ENCODE measurements at places on chromosomes 7 and 10. TPM values are rescaled to one million over a fixed set of nuclear protein-coding genes. Genes with fewer than 3 reads are reported as not detected.

DNA sequence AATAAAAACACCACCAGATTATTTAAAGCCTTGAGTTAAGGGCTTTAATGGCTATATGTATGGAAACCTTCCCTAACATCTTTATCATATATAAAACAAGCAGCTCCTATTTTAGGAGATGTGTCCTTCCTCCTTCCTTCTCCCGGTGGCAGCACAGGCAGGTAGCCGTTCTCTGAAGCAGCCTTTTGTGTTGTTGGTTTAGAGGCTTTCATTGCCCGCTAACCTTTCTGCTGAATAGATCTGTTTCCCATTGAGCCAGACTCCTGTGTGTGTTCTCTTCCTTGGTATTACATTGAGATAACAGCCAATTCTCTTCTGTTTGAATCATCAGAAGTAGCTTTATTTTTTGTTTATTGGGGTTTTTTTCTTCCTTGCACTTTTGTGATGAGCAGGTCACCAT is 131.3 kb downstream of the CACNB2 start:
- no peaks in the 10 kb centered on the region for H3K36me3 ChIP-seq
- no peak overlapping the region for H3K4me3 ChIP-seq
- no peak overlapping the region for H3K27ac ChIP-seq
- H3K4me1 ChIP-seq: no peaks in the 10 kb centered on the region
- H3K27me3 ChIP-seq: no peaks in the 10 kb centered on the region

- peak; percentile 26 for DNase-seq
- H3K27me3 ChIP-seq: peaks cover 29% of the 10 kb centered on the region
- no peaks in the 10 kb centered on the region for H3K36me3 ChIP-seq
- H3K4me1 ChIP-seq: peaks cover 4% of the 10 kb centered on the region
- no peak overlapping the region for H3K4me3 ChIP-seq
Observed at GRCh38 chr7:98613601-98614425, 3.3 kb upstream of the NPTX2 start.

The C1QL3 gene
- not detected for total RNA-seq

GRCh38 chr10:3784510-3785250 is at the start of gene KLF6:
Gene KLF6 (minus strand): TSS chr10:3785209. CDS start chr10:3785014, 195 bp downstream.
- no peak for DNase-seq
- no peaks in the 10 kb centered on the region for H3K27me3 ChIP-seq
- H3K27ac ChIP-seq: peak within 1 kb of the TSS; percentile 98
- H3K36me3 ChIP-seq: peaks cover 52% of the 10 kb centered on the region
- H3K4me1 ChIP-seq: peaks cover 50% of the 10 kb centered on the region

- no peaks in the 10 kb centered on the region for H3K36me3 ChIP-seq
- DNase-seq: no peak
- peak overlapping the region; percentile 12 for H3K27ac ChIP-seq
- H3K4me3 ChIP-seq: no peak overlapping the region
- peaks cover 7% of the 10 kb centered on the region for H3K27me3 ChIP-seq
Observed at GRCh38 chr10:71880425-71881306, 29.6 kb upstream of the PSAP start.

DNA sequence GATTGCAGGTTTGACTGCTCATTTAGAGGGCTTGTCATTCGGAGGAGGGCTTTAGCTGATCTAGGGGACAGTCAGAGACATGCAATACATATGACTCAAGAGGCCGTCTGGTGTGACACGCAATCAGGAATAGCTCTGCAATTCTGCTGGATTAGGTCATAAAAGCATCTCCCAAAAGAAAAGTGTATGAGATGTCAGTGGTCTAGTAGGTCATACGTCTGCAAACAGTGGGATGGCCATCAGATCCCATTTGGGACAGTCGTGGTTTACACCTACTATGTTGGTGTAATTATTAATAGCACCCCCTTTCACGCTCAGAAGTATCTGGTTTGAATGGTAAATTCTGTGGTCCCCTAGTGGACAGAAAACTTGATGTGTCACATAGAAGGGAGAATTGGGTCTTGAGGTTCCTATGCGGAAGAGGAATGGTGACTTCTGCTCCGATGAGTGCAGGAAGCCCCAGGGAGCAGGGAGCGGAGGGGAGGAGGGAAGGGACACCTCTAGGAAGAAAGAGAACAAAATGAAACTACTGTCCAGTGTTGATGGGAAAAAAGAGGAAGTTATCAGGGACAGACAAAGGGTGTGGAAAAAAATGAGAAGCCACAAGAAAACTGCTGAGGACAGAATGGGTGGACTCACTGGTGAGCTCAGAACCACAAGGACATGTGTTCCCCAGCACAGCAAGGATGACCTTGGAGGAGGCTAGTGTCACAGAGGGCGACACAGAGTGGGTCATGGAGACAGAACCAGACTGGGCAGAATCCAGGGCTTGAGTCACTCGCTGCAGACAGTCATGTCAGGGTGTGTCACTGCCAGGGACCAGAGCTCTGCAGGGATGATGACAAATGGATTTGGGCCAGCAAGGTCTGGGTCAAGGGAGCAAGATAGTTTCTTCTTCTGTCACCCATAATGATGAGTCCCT is 59.9 kb downstream of the MAP3K8 start:
- peaks cover 3% of the 10 kb centered on the region for H3K27me3 ChIP-seq
- no peak overlapping the region for H3K4me3 ChIP-seq
- peak overlapping the region; percentile 73 for H3K27ac ChIP-seq
- DNase-seq: peak; percentile 29
- peaks cover 13% of the 10 kb centered on the region for H3K36me3 ChIP-seq

DNA sequence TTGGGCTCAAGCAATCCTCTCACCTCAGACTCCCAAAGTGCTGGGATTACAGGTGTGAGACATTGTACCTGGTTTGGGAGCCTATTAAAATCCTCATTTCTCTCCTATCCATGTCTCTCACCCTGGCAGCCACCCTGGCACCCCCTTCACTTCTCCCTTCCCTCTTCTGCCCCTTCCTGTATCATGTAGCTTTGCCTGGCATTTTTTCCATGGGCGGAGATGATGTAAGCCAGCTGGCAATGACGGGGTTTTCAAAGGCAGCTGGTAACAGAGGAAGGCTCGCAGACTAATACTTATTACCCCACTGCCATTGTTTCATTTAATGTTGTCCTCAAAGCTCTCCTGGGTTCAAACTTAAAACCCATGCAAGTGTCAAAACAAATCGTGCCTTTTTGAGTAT is 61.9 kb downstream of the RGS10 start:
- H3K4me1 ChIP-seq: peaks cover 27% of the 10 kb centered on the region
- no peak overlapping the region for H3K4me3 ChIP-seq
- no peak for DNase-seq
- H3K27me3 ChIP-seq: peaks cover 4% of the 10 kb centered on the region

- H3K27me3 ChIP-seq: no peaks in the 10 kb centered on the region
- no peaks in the 10 kb centered on the region for H3K36me3 ChIP-seq
- no peak for DNase-seq
- H3K4me3 ChIP-seq: no peak overlapping the region
Observed at GRCh38 chr7:69941077-69941651, 342.9 kb downstream of the AUTS2 start.

The C7orf33 gene
- not detected for total RNA-seq

The KCNIP2 gene
- 2.7 TPM for total RNA-seq

The LRMDA gene
- total RNA-seq: not detected

DNA sequence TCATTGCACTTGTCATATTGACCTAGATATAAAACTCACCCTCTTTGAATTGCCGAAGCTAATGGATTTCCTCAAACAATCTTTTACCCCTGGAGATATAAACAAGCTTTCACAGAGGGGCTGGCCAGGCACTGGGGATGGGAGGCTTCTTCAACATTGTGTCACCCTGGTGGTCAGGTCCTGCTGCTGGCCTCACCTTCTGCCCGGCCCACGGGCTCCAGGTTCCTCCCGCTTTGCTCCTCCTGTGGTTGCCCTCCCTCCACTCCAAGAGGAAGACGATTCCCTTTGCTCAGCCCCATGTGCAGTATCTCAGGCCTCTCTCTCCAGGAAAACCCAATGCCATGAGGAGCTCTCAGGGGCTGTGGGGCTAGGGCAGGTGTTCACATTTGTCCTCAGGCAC is 118.1 kb upstream of the ADCY1 start:
- H3K36me3 ChIP-seq: no peaks in the 10 kb centered on the region
- H3K27me3 ChIP-seq: peaks cover 4% of the 10 kb centered on the region
- H3K27ac ChIP-seq: no peak overlapping the region
- no peaks in the 10 kb centered on the region for H3K4me1 ChIP-seq

DNA sequence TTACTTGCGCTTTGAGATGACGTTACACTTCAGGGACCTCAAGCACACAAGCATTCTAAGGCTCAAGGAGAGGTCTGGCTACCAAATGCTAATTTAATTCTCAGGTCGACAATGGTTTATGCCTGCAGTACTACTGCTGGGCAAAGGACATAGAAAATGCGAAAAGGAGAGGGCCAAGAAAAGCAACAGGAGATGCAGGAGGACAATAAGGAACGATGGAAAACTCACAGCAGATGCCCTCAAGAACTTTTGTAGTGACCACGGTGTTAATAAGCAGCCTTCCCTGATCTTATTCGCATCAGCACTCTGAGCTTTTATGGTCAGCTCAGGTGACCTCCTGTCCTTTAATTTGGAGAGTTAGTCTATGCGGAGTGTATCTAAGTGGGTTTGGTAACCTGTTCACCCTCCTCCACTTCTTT is 146.3 kb downstream of the GPR85 start:
- H3K27me3 ChIP-seq: peaks cover 2% of the 10 kb centered on the region
- peak overlapping the region; percentile 84 for H3K4me3 ChIP-seq
- peaks cover 27% of the 10 kb centered on the region for H3K4me1 ChIP-seq
- H3K27ac ChIP-seq: peak overlapping the region; percentile 95

The CLDN4 gene
- 0.29 TPM for total RNA-seq

DNA sequence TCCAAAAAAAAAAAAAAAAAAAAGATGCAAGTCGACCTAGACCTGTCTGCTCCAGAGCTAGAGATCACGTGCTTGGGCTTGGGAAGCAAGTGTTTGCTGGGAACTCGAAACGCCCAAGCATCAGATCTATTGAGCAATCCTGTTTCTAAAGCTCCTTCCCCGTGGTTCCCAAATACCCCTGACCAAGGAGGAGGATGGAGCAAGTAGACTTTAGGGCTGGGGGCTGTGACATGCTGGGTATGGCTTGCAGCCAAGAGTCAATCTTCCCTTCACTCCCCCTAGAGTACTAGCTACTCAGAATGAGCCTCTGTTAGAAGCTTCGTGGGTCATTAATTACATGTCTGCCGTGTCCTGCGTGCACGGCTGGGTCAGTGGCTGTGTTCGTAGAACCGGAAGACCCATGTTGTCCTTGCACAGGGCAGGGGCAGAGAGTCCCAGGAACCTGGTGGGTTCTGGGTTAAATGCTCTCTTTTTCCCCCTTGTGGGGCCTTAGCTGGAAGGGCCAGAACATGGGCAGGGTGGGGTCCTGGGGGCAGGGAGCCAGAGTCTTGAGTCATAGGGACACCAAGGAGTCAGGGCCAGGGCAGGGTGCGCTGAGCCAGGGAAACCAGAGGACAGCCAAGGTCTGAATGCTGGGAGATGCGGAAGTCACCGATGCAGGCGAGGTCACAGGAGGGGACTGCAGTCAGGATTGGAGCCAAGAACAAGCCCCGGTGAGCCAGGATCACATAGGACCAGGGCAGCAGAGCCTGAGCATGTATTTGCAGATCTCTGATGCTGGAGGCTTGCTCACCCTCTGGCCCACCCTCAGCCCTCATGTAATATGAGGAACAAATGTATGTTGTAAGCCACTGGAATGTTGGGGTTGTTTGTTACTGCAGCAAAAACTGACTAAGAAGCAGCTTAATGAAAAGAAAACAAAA is 34.6 kb upstream of the TPST1 start:
- no peaks in the 10 kb centered on the region for H3K4me1 ChIP-seq
- H3K4me3 ChIP-seq: no peak overlapping the region
- H3K36me3 ChIP-seq: no peaks in the 10 kb centered on the region
- no peaks in the 10 kb centered on the region for H3K27me3 ChIP-seq
- DNase-seq: no peak

- peaks cover 10% of the 10 kb centered on the region for H3K36me3 ChIP-seq
- DNase-seq: peak; percentile 36
- no peak overlapping the region for H3K27ac ChIP-seq
- no peaks in the 10 kb centered on the region for H3K27me3 ChIP-seq
- peaks cover 20% of the 10 kb centered on the region for H3K4me1 ChIP-seq
- no peak overlapping the region for H3K4me3 ChIP-seq
Observed at GRCh38 chr10:59865101-59865500, 41.3 kb downstream of the CCDC6 start.

DNA sequence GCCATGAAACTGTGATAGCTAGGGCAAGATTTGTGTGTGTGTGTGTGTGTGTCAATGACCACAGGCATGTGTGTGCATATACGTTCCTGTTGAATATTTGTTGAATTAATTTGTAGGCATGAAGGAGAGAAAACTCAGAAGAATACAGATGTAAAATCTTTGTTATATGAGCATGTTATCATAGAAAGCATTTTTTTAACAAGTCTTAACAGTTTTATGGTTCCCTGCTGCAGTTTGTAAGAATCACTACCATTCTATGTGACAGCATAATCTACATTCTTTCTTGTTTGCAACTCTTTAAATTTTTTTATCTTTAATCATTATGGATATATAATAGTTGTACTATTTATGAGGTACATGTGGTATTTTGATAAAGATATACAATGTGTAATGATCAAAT is 130.3 kb downstream of the CD36 start:
- H3K4me3 ChIP-seq: no peak overlapping the region
- H3K4me1 ChIP-seq: no peaks in the 10 kb centered on the region
- no peaks in the 10 kb centered on the region for H3K27me3 ChIP-seq
- no peaks in the 10 kb centered on the region for H3K36me3 ChIP-seq
- DNase-seq: no peak

The PDK4 gene
- not detected for total RNA-seq

The FOXL3 gene
- not detected for total RNA-seq

DNA sequence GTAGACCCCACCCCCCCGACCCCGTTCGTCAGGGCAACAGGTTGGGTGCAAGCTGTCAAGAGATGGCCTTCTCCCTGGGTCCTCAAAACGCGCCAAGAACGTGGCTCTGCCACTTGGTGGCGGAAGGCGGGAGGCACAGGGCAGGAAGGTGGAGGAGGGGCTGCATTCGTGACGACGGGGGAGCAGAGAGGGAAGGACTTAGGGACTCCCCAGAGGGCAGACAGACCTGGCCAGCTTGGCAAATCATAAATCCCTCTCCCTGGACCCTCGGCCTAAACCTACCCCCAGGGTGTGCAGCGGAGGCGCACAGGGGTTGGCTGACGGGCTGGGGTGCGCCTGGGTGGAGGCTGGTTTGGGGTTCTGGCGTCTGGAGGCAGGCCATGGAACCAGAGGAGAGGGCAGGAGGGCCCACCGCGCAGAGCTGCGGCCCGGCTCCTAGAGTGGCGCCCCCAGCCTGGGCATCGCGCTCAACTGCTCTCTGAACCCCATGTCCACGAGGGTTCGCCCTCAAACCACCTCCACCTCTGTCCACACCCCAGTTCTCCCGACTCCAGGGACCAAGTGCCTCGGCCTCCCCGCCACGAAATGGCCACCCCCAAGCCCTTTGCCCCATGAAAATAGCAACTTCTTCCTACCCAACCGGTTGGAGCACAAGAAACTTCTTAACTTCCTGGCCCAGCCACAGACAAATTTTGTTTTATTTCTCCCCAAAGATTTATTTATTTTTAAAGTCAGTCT is 10.8 kb upstream of the GATA3 start:
- H3K27me3 ChIP-seq: peaks cover 96% of the 10 kb centered on the region
- no peak for DNase-seq
- H3K36me3 ChIP-seq: peaks cover 5% of the 10 kb centered on the region
- peak overlapping the region; percentile 40 for H3K4me3 ChIP-seq
- H3K27ac ChIP-seq: peak overlapping the region; percentile 43
- H3K4me1 ChIP-seq: peaks cover 70% of the 10 kb centered on the region

The ATG9B gene
- total RNA-seq: 6.8 TPM

Data from activated CD8-positive, alpha-beta T cell treated with anti-CD3 and anti-CD28 coated beads, Interleukin-2, amount 10 ng/mL, durations not matched to agents 7 days and 5 days (primary cell).